ENCODE measurements at places on chromosomes 3 and 15.

DNA sequence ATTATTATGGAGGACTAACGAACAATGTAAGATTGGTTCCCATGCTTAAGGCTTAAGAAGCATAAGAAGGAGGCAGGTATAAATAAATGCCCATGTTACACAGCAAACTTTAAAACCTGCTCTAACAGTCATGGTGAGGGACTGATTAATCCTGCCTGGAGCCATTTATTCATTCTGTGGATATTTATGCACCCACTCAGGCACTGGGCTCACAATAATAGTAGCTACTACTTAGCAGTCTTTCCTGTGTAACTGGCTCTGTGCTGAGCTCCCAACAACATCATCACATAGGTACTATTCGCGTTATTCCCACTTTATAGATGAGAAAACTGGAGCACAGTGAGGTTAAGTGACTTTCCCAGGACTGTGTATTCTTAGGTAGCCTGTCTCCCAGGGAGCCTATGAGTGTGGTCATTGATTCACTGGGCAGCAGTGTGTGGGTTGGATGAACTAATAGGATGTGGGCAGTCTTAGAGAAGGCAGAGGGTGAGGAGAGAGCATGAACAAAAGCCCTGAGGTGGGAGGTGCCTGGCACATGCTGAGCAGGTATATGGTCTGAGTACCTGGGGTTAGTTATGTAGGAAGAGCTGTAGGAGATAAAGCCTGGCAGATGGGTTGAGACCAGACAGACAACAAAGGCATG, 44.1 kb upstream of the UMPS start:
- no peak for DNase-seq

GRCh38 chr15:69099941-69100340, 60.5 kb upstream of the GLCE start:
- no peak for DNase-seq

- DNase-seq, result peak; percentile 23
Measured at GRCh38 chr3:12750658-12751071, 8.4 kb downstream of the TMEM40 start.

DNA sequence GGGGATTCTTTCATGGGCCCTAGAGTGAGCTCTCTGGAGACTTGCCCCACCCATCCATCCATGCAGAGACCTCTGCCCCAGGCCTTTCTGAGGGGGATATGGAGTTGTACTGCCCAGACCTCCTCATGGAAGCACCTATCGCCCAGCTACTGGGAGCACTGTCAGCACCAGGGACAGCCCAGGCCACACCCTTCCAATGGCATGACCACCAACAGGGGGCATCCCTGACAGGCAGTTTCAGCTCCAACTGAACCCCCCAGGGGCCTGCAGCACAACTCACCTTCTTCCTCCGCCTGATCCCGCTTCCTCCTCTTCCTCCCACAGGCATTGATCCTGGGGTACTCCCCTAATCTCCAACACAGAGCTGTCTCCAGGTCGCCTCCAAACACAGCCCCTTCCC, 21.8 kb downstream of the MRPS11 start:
- DNase-seq, result no peak

DNA sequence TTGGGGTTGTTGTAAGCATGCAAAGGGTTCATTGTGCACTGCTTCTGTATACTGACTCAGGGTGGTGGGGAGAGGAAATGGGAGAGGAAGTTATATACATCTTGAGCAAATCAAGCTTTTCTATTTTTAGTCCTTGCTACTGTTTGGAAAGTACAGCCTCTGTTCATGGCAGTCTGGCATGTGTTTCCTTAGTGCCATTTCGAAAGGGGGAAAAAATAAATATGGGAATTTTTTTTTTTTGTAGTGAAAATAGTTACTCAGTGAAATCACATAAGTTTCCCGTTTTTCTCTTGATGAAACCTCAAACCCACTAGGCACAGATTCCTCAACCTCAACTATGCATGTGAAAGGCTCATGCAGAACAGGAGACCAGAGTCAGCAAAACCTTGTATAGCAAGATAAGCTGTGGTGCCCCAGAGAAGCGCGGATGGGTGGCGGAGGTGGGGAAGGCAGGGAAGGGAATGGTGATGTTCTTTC, 353.3 kb downstream of the LPP start:
- no peak for DNase-seq

DNA sequence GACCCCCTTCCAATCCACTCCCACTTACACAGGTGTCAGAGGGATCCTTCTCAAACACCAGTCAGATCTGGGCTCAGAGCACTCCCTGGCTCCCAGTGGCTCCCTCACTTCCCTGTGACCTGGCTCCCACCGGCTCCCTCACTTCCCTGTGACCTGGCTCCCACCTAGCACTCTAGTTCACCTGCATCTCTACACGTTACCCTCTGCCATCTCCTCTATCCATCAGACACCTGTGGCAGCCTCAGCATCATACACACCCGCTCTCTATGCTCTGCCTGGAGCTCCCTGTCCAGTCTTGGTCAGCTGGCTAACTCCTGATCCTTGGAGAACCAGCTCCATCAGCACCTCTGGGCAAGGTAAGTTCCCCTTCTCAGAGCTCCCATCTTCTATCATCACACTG, 5.6 kb downstream of the RPP25 start:
- no peak for DNase-seq

GRCh38 chr3:15288331-15289035, 43.9 kb downstream of the SH3BP5 start:
- DNase-seq, result no peak

DNA sequence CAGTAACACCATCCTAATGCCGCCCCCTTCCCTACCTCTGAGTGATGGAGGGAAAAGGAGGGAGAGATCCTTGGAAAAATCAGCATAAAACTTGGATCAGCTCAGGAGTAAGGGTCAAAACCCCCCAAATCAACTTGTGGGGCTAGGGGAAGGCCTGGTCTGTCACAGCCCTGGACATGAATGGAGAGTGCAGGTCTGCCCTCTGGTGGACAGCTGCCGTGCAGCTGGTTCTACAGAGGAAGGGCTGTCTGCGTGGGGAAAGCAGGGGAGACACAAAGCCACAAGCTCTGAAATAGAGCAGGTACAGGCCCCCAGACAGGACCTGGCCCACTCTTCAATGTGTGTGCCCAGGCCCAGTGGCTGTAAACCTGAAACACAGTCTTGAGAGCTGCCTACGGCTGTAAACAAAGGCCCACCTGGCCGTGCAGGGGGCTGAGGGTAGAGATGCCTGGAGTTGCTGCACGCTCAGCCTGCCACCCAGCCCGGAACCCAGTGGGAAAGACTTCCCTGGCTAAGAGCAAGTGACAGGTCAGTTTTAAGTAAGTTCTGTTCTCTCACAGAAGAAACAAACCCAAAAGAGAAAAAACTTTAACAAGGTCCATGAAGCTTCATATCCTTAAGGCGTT, 16.4 kb downstream of the CLK3 start:
- peak; percentile 44 for DNase-seq

DNA sequence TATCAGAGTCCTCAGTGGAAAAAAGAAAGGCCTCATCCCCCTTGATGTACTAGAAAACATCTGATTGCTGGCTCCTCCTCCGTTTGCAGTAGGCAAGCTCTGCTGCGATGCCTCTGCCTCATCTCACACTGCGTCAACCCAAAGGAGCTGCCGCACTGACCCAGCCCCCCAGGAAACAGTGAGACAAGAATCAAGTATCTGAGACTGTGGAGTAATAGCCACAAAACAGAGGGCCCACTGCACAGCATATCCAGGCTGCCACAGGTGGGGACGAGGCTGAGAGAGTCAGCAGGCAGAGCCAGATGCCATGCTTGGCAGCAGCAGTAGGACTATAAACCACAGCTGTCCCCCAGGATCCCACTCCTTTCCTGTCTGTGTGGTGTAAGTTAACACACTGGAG, 165.9 kb downstream of the STAC start:
- DNase-seq, result no peak

DNA sequence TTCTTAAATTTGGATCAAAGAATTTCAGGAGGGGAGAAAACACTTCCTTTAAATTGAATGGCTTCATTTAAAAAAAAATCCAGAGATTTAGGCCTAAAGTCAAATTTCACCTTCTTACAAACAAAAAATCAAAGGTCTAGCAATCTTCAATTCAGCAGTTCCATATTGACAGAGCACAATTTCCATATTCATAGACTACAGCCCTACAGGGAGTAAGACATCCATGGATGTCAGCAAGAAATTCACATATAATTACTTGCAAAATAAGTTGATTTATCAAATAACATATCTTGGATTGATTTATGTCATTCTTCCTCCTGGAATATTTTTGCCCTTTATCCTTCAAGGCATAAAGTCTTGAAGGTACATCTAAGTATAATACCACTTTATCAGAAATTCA, 103.4 kb downstream of the CNTN3 start:
- no peak for DNase-seq

DNA sequence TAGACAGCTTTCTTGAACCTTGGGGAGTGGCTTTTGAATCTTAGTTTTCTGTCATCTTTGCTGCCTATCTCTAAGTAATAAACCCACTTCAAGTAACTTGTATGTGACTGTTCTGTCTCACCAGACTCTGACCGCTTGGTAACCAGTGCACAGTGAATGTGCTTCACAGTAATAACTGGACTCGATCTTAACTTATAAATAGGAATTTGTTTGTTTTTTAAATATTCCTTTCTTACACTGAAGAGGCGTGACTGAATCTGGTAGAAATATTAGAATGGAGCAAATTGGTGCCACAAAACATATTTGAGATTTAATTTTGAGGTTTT, 318.0 kb downstream of the GBE1 start:
- no peak for DNase-seq

DNA sequence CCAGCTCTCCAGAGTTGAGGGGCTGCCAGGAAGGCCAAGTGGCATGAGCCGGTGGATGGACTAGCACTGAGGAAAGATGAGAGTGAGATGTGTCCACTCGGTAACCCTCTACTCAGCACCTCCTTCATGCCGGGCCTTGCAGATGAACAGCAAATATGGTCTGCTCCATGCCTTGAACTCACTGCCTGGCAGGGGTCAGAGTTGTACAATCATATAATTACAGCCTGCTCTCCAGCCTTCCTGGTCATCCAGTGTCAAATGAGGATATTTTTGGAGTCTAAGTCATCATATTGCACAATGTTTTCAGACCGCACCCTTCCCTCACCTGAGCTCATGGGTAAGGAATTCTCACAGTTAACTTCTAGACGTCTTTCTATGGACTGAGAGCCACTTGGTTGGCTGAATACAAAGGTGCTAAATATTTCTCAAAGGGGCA, 4.9 kb downstream of the MGLL start:
- DNase-seq, result no peak

- no peak for DNase-seq
Measured at GRCh38 chr3:84885199-84885882, 73.4 kb upstream of the CADM2 start.

DNA sequence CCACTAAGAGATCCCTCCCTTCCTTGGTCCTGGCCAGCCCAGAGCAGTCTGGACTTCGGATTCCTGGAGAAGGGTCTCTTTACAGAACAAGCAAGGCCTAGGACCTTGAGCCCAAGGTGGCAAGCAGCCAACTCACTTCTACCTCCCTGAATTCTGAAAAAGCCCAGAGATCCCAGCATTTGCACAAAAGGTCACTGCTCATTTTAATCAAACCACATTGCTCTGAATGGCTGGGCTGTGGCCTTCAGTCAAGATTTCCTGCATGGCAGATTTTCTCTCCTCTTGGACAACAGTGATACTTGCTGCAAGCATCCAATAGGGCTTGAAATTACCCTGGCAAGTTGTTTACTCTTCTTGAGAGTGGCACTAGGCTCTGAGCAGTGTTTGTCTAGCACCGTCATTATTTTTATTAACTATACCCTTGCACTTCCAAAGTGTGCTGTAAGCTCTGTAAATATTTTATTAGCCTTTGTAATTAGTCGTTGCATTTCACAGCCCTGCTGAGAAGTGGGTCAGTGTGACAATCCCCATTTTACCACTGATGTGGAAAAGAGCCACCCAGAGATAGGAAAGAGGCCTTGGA, 274.7 kb upstream of the CTNNB1 start:
- DNase-seq, result no peak

DNA sequence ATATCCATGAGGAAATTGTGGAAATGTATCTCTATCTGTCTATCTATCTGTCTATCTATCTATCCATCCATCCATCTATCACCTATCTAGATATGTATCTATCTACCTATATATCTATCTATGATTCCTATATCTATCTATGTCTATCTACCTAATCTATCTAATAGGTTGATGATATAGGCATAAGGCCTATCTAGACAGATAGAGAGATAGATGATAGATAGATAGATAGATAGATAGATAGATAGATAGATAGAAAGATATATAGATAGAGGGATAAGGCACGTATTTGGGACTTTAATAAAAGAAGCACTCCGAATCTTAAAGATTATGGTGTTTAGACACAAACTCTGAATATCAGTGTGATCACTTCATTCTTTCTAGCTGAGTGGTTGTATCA, 58.1 kb downstream of the DIPK2A start:
- no peak for DNase-seq

DNA sequence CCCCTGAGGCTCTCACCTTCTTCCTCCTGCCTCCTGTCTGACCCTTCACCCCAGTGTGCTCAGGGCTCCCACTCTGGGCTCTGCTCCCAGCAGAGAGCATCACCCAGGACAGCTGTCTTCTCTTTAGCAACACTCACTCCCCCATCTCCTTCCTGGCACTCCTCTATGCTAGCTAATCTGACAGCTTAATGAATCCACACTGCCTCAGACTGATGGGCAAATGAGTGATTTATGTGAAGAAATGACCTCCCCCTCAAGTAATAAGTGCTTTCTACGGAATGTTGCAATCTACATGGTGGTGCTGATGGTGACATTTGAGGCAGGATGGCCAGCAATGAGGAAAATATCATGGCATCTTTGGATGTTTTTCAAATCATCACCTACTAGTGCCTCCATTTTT, 83.6 kb downstream of the LSM3 start:
- no peak for DNase-seq

DNA sequence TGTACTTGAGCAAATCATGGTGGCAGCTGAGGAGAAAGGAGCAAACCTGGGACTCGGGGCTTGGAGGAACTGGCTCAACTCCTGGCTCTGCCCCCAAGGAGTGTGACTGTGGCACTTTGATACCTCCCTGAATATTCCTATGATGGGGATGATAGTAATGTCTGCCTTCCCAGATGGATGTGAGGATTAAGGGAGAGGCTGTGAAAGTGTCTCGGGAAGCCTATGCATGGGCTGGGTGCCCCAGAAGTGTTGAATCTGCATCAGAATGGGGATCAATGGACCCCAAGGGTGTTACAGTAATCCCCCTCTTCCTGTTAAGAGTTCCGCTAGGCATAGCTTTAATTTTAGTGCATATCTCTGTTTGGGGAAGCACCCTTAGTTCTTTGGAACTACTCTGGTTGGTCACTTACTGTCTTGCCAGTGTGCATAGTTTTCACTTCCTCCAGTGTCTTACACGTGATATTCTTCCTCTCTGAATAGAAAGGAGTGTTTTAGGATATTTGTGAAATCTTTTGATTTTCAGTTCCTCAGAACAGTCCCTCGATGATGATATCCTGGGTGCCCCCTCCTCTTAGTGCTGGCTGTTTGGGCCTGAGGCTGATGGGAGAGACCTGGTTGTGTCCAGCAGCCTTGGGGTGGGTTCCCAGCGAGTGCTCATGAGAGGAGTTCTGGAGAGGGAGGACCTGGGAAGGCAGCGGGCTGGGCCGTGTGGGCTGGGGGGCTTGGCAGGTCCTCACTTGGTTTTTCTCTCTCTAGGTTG, 97.5 kb downstream of the CHDH start:
- no peak for DNase-seq

- DNase-seq, result no peak
Measured at GRCh38 chr3:146148468-146148931, 12.5 kb downstream of the PLOD2 start.

GRCh38 chr3:100257586-100257985, 3.2 kb upstream of the TBC1D23 start:
- DNase-seq, result no peak

- peak; percentile 63 for DNase-seq
Measured at GRCh38 chr3:170356596-170357175, 829 bp upstream of the SKIL start.
